ENCODE measurements at places on chromosomes 7 and 10. TPM values are rescaled to one million over a fixed set of nuclear protein-coding genes. Genes with fewer than 3 reads are reported as not detected.

GRCh38 chr7:47377741-47378140 lies 204.2 kb downstream of the TNS3 start:
- peak; percentile 6 for DNase-seq

DNA sequence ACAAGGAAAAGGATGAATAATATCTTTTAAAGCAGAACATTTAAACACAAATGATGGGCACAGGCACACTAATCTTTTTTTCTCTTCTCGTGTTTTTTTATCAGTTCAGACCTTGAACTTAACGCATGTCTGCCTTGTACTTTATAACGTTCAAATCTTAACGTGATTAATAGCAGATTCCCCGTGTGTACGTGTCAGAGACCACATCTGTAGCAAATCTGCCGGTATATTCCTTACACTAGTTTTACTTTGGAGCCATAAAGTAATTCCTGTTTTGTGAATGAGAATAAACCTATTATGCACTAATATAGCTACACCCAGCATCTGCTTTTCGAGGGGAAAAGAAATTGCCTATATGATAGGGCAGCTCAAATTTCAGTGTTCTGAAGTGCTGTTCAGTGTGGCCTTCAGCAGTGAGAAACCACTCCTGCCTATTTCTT lies 166.0 kb upstream of the TCF7L2 start:
- no peak for DNase-seq

GRCh38 chr10:31288962-31289361 lies 30.1 kb upstream of the ZEB1 start:
- DNase-seq = no peak

DNA sequence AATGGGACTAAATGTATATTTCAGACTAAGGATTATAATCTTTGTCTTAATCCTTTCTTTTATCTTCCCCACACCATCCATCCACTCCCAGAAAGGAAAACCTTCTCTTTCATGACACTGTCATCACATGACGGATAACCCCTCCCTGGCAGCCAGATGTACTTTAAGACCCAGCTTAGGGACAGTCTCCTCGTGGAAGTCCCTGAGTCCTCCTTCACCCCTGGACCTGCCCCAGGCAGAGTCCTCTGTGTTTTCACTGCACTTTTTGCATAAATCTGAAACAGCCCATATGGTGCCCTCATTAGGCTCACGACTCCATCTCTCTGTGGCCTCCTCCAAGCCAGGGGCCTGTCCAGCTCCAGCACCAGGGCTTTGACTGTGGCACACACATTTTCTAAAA lies 16.0 kb downstream of the NRAP start:
- DNase-seq = no peak

DNA sequence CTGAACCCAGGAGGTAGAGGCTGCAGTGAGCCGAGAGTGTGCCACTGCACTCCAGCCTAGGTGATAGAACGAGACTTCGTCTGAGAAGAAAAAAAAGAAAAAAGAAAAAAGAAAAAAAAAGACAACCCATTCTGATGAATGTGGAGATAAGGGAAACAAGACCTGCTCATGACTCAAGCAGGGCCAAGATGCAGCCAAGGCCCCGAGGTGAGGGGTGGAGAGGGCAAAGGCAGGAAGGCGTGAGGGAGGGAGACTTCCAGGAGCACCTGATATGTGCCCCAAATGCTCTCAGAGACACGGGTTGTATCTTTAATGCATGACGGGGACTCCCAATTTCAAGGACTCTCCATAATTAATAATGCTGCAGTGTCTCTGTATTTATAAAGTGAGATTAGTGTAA lies 134.6 kb downstream of the PIP4K2A start:
- DNase-seq = no peak

DNA sequence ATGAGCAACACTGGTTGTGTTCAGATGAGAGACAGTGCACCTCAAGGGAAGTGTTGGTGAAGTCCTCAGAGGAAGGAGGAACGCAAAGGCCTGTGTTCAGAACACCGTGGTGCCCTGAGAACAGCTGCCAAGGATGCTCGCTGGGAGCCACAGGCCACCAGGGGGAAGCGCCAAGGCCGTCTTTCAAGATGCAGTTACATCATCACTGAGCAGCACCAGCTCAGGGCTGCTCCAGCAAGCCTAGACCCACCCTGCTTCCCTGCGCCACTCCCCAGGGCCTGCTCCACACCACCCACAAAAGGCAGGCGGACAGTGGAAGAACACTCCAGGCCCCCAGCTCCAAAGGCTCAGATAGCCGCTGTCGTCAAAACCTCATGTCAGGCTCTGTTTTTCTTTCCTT lies 378.8 kb downstream of the DPP6 start:
- DNase-seq = no peak

- DNase-seq = no peak
Observed at GRCh38 chr7:149733924-149734790, 39.2 kb downstream of the ZNF467 start.

- DNase-seq = no peak
Observed at GRCh38 chr7:130425796-130426195, 15.0 kb downstream of the CEP41 start.

GRCh38 chr7:147978651-147979050 lies 611.9 kb upstream of the C7orf33 start:
- DNase-seq = no peak

- no peak for DNase-seq
Observed at GRCh38 chr7:115009139-115009538, 87.2 kb downstream of the MDFIC start.

DNA sequence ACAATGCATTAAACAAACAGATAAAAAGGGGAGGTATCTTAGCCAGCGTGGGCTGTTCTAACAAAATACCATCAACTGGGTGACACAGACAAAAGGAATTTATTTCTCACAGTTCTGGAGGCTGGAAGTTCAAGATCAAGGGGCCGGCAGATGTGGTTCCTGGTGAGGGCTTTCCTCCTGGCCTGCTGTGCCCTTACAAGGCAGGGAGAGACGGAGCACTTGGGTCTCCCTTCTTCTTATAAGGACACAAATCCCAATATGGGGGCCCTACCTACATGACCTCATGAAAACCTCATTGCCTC lies 281.6 kb upstream of the KLF14 start:
- no peak for DNase-seq

DNA sequence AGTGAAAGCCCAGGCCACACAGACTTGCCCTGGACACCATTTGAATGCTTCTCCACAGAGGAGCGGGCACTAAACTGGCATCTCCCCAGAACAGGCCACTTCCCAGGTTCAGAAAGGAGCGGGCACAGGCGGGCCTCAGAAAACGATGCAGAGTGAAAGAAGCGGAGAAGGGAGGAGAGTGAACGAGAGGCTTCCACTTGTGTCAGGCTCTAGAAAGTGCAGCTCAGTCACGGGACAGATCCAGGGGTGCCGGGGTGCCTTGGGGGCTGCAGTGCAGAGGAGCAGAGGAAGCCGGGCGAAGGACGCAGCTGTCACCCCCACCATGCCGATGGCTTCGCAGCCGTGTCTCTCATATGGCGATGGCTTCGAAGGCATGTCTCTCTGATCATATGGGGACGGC lies 26.1 kb upstream of the PRKAR1B start:
- no peak for DNase-seq

GRCh38 chr7:17581301-17581700 lies 282.8 kb downstream of the AHR start:
- no peak for DNase-seq

DNA sequence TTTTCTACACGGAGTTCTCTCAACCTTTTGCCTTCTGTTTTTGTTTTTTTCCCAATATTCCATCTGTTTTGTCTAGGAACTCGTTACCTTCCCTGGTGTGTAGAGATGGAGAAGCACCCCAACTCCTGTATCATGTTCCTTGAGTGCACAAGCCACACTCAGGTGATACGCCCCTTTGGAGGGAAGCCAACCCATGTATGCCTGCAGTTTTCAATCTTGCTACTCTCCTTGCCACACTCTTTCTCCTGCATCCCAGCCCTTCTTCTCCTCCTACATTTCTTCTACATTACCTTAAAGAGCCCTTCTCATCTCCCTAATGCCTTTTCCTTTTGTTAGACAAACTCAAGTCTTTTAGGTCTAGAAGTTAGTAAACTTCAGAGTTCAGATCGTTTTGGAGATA lies 10.2 kb upstream of the SP4 start:
- DNase-seq = no peak

DNA sequence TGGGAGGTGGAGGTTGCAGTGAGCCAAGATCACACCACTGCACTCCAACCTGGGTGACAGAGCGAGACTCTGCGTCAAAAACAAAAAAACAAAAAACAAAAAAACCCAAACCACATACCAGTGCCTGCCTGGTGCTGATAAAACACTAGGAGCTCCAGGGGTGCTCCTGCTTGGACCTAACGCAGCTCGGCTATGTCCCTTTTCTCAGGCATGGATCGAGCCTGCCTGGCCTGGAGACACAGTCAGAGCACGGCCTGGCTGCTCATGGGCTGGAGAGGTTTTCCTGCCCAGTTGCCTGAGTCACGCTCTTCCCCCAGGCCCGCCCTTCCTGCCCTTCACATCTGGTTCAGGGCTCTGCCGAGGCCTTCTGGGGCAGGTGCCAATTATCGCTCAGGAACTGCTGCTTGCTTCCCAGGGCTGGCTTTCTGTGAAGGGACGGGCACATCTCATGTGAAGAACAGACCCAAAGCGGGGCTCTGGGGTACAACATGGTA lies 12.6 kb upstream of the NPFFR1 start:
- DNase-seq = peak; percentile 66

GRCh38 chr10:76558586-76558985 lies 1079.0 kb downstream of the KCNMA1 start:
- peak; percentile 32 for DNase-seq

DNA sequence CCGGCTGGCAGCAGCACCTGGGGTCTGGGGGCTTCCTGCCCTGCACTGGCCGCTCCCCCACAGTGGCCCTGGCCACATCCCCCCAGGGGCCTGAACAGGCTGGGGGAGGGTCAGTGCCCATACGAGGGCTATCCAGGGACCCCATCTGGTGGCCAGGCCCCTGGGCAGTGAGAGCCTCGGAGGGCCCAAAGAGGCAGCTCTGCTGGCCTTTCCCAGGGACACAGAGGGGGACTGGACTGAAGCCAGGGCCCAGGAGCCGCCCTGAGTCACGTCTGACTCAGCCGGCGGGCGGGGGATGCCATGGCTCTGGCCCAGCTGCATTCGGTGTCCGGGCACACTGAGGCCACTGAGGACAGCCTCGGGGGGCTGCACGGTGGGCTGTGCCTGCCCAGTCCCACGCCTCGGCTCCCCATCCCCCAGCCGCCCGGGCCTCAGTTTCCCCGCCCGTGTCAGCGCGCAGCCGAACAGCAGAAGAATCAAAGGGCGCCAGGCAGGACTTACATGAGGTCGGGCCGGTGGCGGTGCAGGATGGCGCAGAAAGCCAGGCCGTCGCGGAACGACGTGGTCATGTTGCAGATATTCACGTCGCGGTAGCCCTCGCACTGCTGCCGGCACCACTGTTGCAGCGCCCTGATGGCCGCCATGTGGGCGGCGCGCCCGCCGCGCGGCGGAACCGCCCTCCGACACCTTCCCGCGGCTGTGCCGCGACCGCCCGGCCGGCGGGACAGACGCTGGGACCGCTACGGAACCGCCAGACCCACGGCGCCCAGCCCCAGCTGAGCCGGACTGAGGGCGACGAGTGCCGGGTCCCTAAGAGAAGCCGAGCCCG lies at the start of gene MICALL2:
Gene MICALL2 (minus strand): TSS at position 788 of the 829 bp plus-strand sequence. CDS start 144 bp downstream, at position 644.
- peak; percentile 83 for DNase-seq

- DNase-seq = no peak
Observed at GRCh38 chr7:152363798-152364197, 72.0 kb downstream of the KMT2C start.

DNA sequence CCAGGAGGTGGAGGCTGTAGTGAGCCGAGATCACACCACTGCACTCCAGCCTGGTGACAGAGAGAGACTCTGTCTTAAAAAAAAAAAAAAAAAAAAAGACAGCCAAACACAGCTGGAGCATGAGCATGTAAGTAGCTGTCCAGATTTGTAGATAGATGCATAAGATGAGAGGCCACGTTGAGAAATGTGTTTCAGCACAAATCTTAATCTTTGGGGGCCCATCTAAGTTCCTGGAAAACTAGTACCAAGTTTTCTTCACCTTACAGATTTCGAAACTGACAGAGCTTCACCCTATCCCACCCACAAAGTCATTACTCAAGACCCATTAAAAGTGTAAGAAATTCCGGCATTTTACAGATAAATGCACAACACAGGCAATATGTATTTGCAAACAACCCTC lies 208.2 kb downstream of the PARD3 start:
- DNase-seq = no peak

DNA sequence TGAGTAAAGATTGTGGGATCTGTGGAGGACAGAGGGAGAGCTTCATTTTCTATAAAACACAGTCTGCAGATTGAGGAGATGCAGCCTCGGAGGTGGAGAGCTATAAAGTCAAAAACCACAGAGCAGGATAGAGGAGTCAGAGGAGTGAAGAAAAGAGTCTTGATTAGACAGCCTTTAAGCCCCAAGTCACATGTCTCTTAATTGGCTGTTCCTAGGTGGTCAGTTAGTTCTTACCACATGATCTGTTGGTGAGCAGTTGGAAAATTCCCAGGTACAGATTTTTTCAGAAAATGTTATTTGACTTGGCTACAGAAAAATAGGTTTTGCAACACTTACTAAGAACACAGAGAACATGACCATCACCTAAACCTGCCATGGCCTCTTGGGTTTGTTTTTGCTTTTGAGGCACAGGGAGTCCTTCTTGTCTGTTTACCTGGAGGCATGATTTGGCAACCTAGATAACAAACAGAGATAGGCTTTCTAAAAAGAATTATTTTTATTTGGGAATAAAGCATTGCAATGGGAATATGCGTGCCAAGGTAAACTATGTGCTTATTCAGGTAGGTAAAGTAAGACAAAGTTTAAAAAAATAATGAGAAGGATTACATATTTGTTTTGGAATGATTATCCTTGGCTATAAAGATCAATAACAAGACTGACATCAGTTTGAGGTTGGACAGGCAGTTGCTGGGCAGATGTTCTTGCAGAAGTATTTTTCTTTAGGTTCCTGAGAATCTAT lies 604 bp upstream of the CYP3A43 start:
- DNase-seq = no peak

DNA sequence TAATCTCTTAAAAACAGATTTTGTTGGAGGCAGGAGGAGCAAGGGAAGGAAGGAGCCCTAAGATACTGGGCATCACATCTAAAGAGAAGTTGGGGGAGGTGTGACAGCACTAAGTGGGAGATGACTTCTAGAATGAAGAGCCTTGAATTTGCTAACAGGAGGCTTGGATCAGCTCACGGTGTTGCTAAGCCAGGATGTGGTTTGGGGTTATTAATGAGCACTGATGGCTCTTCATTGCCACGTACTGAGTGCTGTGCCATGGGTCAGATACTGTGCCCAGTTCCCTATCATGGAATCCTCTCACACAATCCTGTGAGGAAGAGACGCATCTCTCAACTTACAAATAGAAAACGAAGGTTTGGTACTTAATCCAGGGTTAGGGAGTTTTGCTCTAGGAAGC lies 78.5 kb downstream of the C7orf25 start:
- DNase-seq = no peak

Gene TRPV5
- total RNA-seq = not detected

Gene STEAP4
- 7.6 TPM for total RNA-seq

Gene CDHR1
- total RNA-seq = 110 TPM

Gene CCL24
- 6.0 TPM for total RNA-seq

Gene DNMBP
- total RNA-seq = 50.5 TPM

Gene TRIM74
- total RNA-seq = not detected

Gene MACROH2A2
- total RNA-seq = 7.0 TPM

Gene FEZF1
- not detected for total RNA-seq

Gene FKBP6
- total RNA-seq = not detected

Gene ALOX5
- total RNA-seq = 27.2 TPM

Gene ECD
- 25.8 TPM for total RNA-seq

Gene SERPINE1
- 4.5 TPM for total RNA-seq

Gene TMEM213
- total RNA-seq = not detected

Gene EZH2
- 6.8 TPM for total RNA-seq
